ENCODE measurements at places on chromosomes 3 and 15.

DNA sequence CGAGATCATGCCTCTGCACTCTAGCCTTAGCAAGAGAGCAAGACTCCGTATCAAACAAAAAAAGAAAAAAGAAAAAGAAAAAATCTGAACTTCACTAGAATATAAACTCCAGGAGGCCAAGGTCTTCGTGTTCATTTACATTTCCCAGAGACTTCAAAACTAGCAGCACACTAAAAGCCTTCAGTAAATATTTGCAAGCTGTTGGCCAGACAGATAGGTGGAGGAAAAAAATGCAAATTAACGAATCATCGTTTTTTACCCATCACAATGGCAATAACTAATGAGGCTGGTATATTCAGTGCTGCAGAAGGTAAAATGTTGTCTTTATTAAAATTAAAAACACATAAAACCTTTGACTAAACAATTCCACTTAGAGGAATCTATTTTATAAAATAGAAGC, 80.6 kb downstream of the CLASP2 start:
- DNase-seq, result no peak

- no peak for DNase-seq
These were observed 35.6 kb downstream of the APBA2 start for GRCh38 chr15:28921336-28921735.

GRCh38 chr3:6182476-6182875, 678.4 kb upstream of the GRM7 start:
- DNase-seq, result no peak

- DNase-seq, result no peak
These were observed 25.5 kb upstream of the FGD5 start for GRCh38 chr3:14793126-14793857.

GRCh38 chr3:171888466-171888865, 45.3 kb downstream of the TMEM212 start:
- no peak for DNase-seq

DNA sequence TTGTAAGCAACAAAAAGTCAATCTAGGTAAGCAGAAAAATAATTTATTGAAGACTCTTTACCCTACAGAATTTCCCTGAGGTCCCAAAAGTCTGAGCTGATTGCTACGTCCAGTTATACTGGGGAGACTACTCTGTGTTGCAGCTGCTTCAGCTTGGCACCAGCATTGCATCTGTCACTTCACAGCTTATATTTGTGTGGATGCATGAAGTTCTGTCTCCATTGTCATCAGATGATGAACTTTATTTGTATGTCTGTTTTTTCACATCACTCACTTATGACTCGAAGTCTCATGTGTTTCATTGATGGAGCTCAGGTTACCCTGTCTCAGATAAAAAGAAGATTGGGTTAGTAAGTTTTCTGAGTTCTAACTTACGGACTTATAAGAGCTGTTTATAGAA, 75.3 kb upstream of the LRRFIP2 start:
- DNase-seq, result no peak

- no peak for DNase-seq
These were observed 206.6 kb downstream of the TLE3 start for GRCh38 chr15:69891070-69891536.

GRCh38 chr3:23312866-23313265, 109.7 kb downstream of the UBE2E2 start:
- DNase-seq, result no peak

DNA sequence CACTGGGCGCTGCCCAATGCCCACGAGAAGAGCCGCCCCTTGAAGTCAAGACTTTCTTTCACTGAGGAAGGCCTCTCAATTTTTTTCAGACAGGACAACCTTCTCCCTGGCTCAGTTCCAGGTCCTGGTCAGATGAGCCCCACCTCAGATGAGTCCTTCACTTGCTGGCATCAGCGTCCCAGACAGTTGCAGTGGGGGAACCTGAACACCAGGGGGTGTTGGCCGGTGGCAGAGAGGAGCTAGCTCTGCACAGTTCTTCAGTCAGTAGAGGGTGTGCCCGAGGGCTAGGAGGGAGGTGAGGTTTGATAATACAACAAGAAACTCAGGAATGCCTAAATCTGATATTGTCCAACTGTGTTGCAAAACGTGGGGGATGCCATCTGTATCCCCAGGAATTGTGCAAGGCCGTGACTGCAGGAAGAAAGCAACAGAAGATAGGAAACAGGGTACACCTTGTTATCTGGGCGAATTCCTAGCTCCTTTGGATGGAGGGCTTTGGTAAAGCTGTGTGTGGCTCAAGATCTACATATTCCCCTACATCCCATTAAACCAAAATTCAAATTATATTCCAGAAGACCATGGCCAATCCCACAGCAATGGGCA, 34.3 kb downstream of the CCR3 start:
- DNase-seq, result peak; percentile 53

DNA sequence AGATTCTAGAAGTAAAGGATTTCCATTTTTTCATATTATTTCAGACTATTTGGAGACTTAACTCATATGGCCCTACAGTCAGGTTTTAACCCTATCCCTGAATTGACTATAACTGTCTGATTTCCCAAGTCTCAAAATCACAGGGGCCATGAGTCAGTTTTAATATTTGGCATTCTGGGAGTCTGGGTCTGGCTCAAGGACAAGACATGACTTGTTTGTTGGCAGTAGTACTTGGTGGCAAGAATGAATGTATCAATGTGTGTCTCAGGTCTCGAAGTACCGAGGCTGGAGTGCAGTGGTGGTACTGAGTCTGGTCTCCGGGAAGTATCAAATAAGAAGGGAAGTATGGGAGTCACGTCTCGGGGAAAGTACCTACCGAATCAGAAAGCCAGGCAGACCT, 10.8 kb downstream of the UMPS start:
- DNase-seq, result no peak

- no peak for DNase-seq
These were observed 50.4 kb upstream of the MED12L start for GRCh38 chr3:151035072-151035471.

DNA sequence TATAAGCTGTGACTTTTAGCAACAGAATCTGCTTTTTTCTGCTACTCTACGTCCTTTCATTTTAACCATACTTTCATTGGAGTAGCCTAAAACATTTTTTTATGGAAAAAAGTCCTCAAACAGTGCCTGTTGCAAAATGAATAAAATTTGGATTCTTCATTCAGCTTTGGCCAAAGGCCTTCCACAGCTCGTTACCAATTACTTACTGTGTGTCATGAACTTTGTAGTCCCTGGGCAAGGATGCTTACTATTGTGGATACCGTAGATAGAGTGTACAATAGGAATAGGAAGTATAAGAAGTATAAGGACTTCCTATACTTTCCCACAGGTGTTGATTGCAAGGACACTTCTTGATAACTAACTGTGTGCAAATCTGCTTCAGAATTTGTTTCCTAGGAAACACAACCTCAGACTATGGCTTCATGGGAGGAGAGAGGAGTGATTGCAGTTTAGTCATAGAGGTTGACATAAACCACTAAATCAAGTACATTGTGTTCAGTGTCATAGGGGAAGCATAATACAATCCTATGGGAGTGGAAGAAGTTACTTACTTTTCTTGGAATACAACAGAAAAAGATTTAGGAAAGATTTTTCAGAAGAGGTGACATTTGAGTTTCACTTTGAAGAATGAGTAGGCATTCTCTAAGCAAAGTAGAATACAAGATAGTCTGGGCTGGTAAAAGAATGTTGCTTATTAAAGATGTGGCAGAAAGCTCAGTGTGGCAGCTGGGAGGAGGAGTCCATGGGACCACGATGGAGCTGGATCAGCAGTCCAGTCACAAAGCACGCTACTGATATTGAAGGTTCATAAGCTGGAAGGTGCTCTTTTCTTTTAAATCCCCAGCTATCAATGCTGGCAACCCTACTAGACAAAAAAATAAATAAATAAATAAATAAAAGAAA, 309.7 kb upstream of the TPRG1 start:
- no peak for DNase-seq

DNA sequence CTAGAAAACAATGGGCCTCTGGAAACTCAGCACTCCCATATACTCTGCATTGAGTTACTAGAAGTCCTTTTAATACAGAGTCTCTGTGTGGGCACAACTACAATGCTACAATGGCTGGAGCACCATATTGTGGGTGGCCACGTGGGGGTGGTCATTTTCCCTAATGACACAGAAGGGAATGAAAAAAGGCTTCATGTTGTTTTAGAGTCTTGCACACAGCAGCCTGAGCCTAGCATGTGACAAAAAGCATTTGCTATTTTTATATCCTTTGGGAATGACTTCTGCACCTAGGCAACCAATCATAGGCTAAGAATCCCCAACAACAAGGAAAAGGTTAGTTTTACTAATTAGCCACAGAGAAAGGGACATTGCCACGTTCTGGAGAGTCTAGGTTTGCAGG, 120.6 kb downstream of the PPM1L start:
- DNase-seq, result no peak

DNA sequence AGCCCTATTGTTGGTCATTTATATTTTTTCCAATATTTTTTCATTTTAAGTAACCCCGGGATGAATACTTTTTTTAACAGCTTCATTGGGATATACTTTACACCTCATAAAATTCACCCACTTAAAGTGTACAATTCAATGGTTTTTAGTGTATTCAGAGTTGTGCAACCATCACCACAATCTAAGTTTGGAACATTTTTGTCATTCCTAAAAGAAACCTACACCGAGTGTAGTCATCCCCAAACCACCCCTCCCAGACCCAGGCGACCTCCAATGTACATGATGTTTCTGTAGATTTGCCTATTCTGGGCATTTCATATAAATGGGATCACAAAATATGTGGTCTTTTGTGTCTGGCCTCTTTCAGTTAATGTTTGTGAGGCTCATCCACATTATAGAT, 118.3 kb upstream of the FRMD4B start:
- no peak for DNase-seq

DNA sequence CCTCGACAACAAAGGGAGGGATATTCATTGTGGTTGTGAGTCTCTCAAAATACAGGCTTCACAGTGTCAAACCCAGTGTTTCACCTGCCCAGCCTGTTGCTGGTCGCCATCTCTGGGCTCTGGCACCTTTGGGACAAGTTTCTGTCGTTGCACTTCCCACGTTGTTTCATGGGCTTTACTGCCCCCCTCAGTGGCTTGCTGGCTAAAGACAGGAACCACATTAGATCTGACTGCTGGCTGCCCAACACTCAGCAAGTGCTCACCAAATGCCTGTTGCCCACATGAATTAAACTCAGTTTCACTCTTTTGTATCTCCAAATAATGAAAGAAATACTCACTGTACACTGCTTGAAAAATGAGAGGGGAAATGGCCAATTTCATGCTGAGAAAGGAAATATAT, 27.6 kb downstream of the FOXL2 start:
- DNase-seq, result no peak

DNA sequence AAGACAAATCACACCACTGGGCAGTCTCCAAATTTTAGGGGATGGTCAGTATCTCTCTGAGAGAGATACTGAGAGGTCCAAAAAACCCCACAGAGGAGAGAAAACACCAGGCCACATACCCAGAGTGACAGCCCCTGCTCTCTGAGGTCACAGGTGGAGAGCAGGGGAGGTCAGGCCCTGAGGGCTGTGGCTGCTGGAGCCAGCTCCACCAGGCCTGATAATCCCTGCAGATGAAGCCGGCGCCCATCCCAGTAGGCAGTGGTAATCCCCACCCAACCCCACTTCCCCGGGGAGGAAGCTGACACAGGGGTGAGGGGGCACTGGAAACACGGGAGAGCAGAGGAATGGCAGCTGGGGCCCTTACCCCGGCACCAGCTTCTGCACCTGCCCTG, 31.2 kb upstream of the SRP14 start:
- no peak for DNase-seq

DNA sequence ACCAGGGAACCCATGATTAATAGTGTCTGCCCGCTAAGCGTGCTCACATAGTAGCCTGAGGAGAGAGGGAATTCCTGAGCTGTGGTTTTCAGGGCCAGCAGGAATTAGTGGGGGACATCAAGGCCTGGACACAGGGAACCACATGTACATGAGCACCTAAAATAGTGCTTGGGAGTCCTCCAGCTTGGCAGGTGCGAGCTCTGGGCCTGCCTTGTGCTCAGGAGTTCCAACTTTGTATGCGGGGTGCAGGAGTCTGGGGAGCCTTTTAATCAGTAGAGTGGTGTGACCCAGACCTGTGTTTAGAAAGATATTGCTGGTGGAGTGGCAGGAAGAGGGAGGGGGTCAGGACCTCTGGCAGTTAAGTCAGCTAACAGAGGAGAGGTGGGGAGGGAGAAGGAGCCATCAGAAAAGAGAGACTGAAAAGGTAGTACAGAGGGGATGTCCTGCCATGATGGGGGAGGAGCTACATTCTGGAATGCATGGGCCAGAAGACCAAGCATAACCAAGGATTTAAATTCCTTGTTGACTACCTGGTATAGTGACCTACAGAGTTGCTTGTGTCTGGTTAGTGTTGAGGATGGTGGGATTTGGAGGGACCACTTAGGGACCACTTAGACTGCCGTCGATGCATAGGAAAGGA, 1.9 kb downstream of the DAG1 start:
- DNase-seq, result no peak

GRCh38 chr3:107258300-107258699, 118.9 kb upstream of the CCDC54 start:
- DNase-seq, result no peak

- DNase-seq, result no peak
These were observed 94.7 kb downstream of the TNIK start for GRCh38 chr3:171365489-171365888.

GRCh38 chr3:171873580-171873979, 30.4 kb downstream of the TMEM212 start:
- no peak for DNase-seq

GRCh38 chr3:126434264-126434590, 39.5 kb downstream of the CFAP100 start:
- no peak for DNase-seq

- DNase-seq, result no peak
These were observed 40.2 kb upstream of the ATP13A5 start for GRCh38 chr3:193418576-193419373.

GRCh38 chr15:70672081-70672480, 91.3 kb downstream of the UACA start:
- no peak for DNase-seq

GRCh38 chr3:3783210-3783609, 16.0 kb upstream of the LRRN1 start:
- no peak for DNase-seq

- no peak for DNase-seq
These were observed 1011.8 kb upstream of the GBE1 start for GRCh38 chr3:82773207-82773606.

DNA sequence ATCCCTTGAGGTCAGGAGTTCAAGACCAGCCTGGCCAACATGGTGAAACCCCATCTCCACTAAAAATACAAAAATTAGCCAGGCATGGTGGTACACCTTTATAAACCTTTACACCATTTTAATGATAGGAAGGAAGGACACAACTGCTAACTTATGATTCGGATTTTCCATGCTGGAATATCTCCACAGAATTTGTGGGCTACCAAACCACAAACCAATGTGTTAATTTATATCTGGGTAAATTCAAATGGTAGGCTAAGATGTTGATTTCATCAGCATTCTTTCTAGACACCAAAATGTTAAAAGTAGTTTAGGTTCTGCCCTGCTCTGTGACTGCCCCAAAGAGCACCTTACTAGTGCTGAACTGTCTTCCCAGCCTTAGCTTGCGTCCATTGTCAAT, 72.8 kb downstream of the POLQ start:
- DNase-seq, result no peak

- DNase-seq, result no peak
These were observed 226.6 kb upstream of the ROBO1 start for GRCh38 chr3:79994397-79994796.

- no peak for DNase-seq
These were observed 52.2 kb upstream of the FXR1 start for GRCh38 chr3:180860180-180860858.

- DNase-seq, result peak; percentile 0
These were observed 1.5 kb downstream of the GRM2 start for GRCh38 chr3:51708216-51708845.
